T-helper 2 cell (primary cell): ENCODE measurements at places on chromosomes 5 and 9.

DNA sequence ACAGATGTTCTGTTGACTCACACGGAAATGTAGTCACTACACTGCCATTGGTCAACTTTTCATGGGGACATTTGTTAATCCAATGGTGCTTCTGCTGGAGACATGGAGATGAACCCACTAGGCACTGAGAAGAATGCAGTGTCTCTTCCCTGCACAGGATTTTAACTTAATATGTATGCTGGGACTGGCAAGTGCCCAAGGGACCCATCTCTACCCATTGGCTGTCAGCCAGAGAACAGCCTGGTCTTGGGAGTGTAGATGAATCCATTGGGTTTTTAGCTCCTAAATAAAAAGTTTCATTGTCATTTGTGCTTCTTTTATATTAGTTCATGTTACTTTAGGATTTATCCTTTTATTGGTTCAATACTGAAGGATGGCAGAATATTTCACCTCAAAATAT, 195.8 kb upstream of the CDH6 start:
- DNase-seq, result no peak

GRCh38 chr9:2745560-2746380, 28.5 kb downstream of the KCNV2 start:
- DNase-seq, result no peak

- no peak for DNase-seq
Measured at GRCh38 chr9:109349421-109349846, 28.6 kb upstream of the EPB41L4B start.

DNA sequence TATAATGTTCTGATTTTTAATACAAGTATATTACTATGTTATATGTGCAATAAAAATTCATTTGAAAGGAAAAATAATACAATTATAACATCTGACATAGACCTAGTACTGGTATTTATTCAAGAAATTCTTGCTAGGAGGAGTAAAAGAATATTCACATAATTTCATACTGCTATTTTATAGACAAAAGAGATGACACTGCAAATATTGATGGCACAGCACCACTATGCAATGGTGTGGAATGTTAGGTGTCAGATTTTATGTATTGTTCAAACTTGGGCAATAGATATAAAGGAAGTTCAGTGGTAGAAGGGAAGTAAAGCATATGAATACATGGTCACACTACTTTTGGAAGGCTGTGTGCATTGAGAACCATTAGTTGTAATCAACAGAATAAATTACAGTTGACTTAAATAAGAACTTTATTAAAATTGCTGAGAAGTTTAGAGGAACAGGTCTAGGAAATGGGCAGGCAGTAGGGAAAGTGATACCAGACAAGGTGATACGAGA, 143.9 kb downstream of the OR2K2 start:
- DNase-seq, result no peak

- no peak for DNase-seq
Measured at GRCh38 chr9:29691758-29692407, 2118.6 kb upstream of the C9orf72 start.

DNA sequence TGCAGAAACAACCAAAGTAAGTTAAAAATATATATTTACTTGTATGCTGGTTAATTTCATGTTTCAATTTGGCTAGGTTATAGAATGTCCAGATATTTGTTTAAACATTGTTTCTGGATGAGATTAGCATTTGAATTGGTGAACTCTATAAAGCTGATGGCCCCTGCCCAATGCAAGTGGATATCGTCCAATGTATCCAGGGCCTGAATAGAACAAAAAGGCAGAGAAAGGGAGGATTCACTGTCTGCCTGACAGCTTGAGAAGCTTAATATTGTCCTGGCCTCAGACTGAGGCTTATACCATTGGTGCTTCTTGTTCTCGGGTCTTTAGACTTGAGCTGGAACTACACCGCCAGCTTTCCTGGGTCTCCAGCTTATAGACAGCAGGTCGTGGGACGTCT, 446.7 kb upstream of the ACTBL2 start:
- DNase-seq, result no peak

GRCh38 chr9:2060424-2060823, 45.3 kb downstream of the SMARCA2 start:
- no peak for DNase-seq

DNA sequence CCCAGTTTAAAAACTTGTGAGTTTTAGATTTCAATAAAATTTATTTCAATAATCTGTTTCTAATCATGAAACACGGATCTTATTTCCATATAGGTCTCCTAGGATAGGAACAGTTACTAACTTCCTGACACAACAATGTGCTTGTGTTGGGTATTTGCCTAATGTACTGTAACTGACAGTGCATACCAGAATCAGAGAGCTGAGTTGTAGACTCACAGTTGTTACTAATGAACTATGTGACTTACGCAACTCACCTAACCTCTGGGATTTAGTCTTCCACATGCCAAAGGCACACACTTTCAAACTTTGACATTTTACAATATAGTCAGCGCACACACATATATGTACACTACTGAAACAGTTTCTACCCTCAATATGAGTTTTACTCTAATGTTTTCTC, 77.7 kb downstream of the HOMER1 start:
- no peak for DNase-seq

- DNase-seq, result no peak
Measured at GRCh38 chr5:42037379-42037932, 112.4 kb downstream of the FBXO4 start.

DNA sequence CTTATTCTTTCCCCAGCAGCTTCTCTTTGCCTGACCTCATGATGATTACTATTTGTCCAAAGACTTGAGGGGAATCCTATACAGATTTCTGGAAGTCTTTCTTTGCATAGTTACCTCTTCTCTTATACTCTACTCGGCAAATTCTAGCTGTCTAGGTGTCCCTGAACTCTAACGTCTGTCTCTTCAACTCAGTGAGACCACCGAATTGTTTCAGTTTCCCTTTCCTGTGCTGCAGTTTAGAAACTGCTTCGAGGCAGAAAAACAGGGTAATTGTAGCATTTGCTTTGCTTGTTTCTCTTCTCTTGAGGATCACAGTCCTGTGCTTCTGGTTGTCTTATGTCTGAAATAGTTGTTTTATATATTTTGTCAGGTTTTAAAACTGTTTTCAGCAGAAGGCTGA, 14.8 kb downstream of the LVRN start:
- DNase-seq, result no peak

- DNase-seq, result no peak
Measured at GRCh38 chr5:79873187-79873586, 117.9 kb downstream of the MTX3 start.

DNA sequence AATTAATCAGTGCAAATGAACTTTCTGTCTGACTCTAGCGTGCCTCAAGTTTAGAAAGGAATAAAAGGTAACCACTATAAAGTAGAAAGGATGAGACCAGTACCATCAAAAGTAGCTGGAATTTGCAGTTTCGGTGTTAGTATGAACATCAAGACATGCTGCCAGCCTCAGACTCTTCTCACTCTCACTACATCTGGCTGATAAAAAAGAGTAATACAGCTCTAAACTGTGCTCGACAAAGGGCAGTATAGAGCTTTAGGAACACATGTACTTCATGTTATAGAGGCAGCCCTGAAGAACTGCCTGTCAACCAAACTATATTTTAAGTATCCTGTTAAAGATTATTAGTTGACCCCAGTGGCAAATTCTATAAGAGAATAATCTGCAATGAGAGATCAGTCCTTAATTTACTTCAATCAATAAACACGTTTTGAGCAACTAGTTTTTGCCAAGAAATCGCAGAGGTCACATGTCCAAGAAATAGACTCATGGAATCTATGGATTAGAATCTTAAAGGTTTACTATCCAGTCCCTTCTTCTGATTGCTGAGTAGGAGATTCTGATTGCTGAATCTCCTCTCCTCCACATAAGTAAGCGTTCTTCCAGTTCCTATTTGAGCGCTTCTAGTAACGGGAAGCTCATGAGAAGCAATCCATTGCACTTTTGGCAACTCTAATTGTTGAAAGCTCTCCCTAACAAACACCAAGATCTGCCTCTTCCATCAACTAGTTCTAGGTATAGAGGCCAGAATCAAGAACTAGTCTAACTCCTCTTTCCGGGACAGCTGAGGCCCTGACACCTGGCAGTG, 941 bp downstream of the XPA start:
- peak; percentile 44 for DNase-seq

- no peak for DNase-seq
Measured at GRCh38 chr5:9698841-9699240, 68.7 kb upstream of the TAS2R1 start.

- DNase-seq, result no peak
Measured at GRCh38 chr5:94870511-94871183, 252.2 kb downstream of the SLF1 start.

DNA sequence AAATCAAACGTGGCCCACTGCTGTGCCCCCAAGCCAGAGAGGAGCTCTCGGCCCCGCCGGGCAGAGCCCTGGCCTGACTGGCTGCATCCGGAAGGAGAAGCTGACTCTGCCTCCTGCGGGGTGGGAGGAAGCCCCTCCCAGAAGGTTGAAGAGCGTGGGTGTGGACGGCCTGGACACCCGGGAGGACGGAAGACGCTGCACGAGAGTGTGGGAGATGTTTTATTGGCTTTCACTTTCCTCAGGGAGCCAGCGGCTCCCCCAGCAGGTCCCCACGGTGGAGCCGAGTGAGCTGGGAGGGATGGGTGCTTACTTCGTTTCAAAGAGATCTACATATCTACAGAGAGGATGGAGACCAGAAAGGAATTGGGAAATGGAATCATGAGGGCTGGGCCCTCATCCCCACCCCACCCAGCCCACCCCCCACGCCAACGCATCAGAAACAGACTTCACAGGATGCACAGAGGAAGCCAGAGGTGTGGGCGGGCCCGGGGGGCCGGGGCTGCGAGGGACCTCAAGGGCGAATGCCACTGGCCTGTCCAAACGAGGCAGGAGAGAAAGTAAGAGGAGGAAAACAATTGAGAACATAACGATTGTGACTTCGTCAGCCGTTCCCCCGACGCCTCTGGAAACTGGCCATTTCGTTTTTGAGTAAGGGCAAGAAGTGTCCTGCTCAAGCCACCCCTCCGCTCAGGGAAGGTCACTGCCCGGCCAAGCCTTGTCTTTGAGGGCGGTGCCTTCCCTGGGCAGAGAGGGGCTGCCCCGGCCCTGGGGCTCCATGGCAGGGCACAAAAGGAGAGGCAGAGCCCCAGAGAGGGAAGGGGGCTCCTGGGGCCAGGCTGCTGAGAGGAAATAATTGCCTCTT, 32.1 kb downstream of the FAM163B start:
- no peak for DNase-seq

DNA sequence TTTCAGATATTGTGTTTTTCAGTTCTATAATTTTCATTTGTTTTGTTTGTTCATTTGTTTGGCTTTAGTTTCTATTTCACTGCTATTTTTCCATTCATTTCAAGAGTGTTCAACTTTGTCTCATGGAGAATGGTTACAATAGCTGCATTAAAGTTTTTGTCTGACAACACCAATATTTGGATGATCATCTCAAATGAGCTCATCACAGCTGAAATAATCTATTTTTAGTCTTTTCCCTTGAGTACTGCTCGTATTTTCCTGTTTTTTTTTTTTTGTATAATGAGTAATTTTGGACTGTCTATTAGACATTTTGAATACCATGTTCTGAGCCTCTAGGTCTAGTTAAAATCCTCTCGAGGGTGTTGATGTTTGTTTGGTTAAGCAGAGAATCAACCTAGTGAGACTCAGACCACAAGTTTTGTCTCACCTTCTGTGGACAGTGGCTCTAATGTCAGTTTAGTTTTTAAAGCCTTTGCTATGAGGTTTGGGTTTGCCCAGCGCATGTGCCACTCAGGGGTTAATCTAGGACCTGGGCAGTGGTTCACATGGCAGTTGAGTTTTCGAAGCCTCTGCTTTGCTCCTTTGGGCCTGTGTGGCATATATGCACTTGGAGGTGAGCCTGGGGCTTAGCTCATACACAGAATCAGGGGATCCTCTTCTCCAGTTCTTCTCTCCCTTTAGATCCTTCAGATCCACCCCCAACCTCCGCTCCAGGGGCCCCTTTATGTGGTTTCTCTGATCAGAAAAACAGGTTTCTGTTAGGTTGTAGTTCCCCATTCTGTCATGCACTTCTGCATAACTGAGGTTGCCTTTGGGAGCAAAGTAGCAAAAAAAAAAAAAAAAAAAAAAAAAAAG, 79.8 kb downstream of the ARSB start:
- DNase-seq, result no peak

- no peak for DNase-seq
Measured at GRCh38 chr5:107372723-107373450, 297.9 kb downstream of the EFNA5 start.

- DNase-seq, result no peak
Measured at GRCh38 chr5:74501674-74502478, 138.7 kb downstream of the ENC1 start.

DNA sequence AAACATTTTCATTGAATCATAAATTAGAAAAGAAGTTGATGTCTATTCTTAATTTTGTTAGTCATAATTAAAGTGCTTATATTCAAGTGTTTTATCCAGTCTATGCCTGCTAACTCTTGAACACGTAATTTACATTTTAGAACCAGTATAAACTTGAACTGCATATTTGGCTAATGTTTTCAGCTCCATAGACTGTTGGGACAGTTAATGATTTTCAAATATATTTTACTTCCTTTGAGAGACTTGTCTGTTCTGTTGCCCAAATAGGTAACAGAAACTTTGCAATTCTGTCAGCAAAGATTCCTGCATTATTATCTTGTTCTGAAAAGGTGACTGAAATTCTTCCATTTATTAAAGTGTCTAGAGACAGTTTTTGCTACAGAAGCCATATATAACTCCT, 7.8 kb downstream of the ITGA2 start:
- no peak for DNase-seq

GRCh38 chr5:44875661-44876605, 67.2 kb downstream of the MRPS30 start:
- DNase-seq, result no peak

DNA sequence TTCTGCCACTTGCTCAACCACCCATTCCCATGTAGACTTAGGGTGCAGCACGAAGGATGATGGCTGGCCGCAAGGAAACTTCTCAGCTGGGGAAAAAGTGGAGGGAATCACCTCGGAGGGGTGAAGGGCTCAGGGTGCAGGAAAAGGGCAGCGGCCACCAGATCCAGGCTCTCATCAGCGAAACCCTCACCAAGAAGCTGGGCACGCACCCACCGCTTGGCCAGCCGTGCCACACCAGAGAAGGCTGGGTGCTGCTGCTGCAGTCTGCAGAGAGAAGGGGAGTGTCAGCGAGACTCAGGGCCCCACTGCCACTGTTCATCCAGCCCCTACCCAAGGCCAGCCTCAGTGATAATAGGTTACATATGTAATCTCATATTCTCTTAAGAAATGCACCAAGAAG, 8.6 kb downstream of the NOL6 start:
- no peak for DNase-seq
